ENCODE measurements at places on chromosomes 2 and 18. TPM values are rescaled to one million over a fixed set of nuclear protein-coding genes. Genes with fewer than 3 reads are reported as not detected.

- DNase-seq, result no peak
- no peak overlapping the region for H3K4me3 ChIP-seq
- no peaks in the 10 kb centered on the region for H3K36me3 ChIP-seq
- no peaks in the 10 kb centered on the region for H3K4me1 ChIP-seq
Observed at GRCh38 chr2:74130211-74130995, 17.3 kb downstream of the BOLA3 start.

The TTR gene
- not detected for total RNA-seq

GRCh38 chr18:31061945-31062344, 19.4 kb upstream of the DSC3 start:
- no peak overlapping the region for H3K4me3 ChIP-seq
- H3K27ac ChIP-seq, result no peak overlapping the region
- no peaks in the 10 kb centered on the region for H3K4me1 ChIP-seq
- no peaks in the 10 kb centered on the region for H3K36me3 ChIP-seq

The MATN3 gene
- 0.11 TPM for total RNA-seq

The DSG3 gene
- total RNA-seq, result not detected

The PRKAG3 gene
- 0.09 TPM for total RNA-seq

DNA sequence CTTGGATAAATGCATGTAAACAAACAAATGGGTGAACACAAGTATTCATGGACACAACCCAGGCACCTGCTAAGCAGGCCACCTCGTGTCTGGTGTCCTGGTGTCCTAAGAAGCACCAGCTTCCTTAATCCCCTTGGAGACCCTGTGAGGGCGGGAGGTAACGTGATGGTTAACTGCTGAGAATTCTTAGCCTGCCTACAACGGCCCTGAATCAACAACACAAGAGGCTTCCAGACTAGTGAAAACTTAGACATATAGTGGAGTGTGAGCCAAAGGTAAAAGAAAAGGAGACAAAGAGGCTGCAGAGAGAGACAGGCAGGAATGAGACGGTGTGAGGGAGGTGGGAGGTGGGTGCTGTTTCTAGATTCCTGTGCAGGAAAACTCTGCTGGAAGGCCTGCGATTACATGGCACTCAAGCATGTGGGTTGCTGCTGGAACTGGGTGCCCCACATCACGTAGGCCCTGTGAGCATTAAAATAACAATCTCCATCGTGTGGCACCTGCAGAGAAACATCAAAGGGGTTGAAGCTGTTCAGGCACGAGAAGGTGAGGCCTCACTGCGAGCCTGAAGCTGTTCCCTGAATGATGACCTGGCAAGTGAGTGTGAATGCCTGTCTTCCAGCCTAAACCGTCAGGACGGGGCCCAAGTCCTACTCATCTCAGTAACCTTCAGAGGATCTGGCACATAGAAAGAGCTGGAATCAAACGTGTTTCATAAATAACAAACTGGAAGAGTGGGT, 64.2 kb downstream of the RPL37A start:
- H3K4me3 ChIP-seq, result no peak overlapping the region
- no peaks in the 10 kb centered on the region for H3K4me1 ChIP-seq
- no peak for DNase-seq
- H3K27me3 ChIP-seq, result no peaks in the 10 kb centered on the region
- no peak overlapping the region for H3K27ac ChIP-seq

GRCh38 chr18:12694032-12694431, 8.5 kb downstream of the CEP76 start:
- peaks cover 85% of the 10 kb centered on the region for H3K36me3 ChIP-seq
- H3K27me3 ChIP-seq, result no peaks in the 10 kb centered on the region
- no peaks in the 10 kb centered on the region for H3K4me1 ChIP-seq

- H3K4me1 ChIP-seq, result peaks cover 21% of the 10 kb centered on the region
- DNase-seq, result no peak
- H3K36me3 ChIP-seq, result peaks cover 18% of the 10 kb centered on the region
Observed at GRCh38 chr2:237540223-237540775, 26.1 kb upstream of the PRLH start.

DNA sequence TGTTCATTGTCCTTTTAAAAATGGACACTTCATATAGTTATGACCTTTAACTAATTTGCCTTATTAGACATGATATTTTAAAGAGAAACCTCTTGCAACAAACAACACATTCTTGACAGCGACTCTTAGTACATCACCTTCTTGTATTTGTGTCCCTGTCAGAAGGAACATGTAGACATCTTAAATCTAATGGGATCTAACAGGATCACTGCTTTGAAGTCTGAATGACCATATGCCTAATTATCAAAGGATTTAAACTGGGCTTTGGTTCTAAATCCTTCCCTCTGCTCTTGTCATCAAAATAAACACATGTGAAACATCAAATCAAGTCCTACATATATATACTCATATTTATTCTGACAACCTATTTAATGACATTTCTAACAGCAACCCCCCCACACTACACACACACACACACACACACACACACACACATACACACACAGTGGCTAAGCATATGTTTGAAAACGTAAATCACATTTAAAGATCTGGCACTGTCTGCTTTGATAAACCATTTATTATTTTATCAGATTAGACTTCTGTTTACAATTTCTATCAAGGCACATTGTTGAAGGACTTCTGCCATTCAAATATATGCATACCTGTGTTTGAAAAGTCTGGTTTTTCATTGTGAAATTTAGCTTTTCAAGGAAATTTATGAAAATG, 4.2 kb downstream of the GALNT13 start:
- no peaks in the 10 kb centered on the region for H3K4me1 ChIP-seq
- H3K27me3 ChIP-seq, result peaks cover 34% of the 10 kb centered on the region
- H3K4me3 ChIP-seq, result no peak overlapping the region
- H3K27ac ChIP-seq, result no peak overlapping the region
- no peak for DNase-seq

GRCh38 chr2:215363461-215364156, 51.8 kb downstream of the ATIC start:
- H3K36me3 ChIP-seq, result peaks cover 45% of the 10 kb centered on the region
- H3K4me3 ChIP-seq, result no peak overlapping the region
- no peaks in the 10 kb centered on the region for H3K4me1 ChIP-seq
- no peak overlapping the region for H3K27ac ChIP-seq

The SERPINB2 gene
- not detected for total RNA-seq

The ABCG8 gene
- total RNA-seq, result not detected

The MYO1B gene
- total RNA-seq, result 19.4 TPM

GRCh38 chr2:204510709-204511420, 34.4 kb upstream of the PARD3B start:
- H3K4me1 ChIP-seq, result no peaks in the 10 kb centered on the region
- no peak overlapping the region for H3K27ac ChIP-seq
- H3K27me3 ChIP-seq, result no peaks in the 10 kb centered on the region
- DNase-seq, result no peak
- no peak overlapping the region for H3K4me3 ChIP-seq

- DNase-seq, result peak; percentile 23
- no peaks in the 10 kb centered on the region for H3K27me3 ChIP-seq
- no peaks in the 10 kb centered on the region for H3K36me3 ChIP-seq
- peak overlapping the region; percentile 95 for H3K4me3 ChIP-seq
- H3K4me1 ChIP-seq, result peaks cover 41% of the 10 kb centered on the region
Observed at GRCh38 chr2:200810252-200810997, 1.3 kb upstream of the BZW1 start.

The RGPD3 gene
- total RNA-seq, result not detected

The AQP12B gene
- total RNA-seq, result not detected

DNA sequence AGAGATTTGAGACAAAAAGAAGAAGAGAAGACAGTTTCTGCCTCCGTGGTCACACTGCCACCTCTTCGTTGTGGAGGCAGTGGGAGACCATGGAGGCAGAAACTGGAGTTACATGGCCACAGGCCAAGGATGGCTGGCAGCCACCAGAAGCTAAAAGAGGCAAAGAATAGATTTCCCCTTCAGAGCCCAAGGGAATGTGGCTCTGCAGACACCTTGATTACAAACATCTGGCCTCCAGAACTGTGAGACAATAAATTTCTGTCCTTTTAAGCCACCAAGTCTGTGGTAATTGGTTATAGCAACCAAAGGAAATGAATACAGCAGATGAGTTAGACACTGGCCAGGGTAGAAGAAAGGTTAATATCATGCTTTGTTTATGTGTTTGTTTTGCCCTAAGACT, 420.4 kb upstream of the LYPD1 start:
- H3K4me1 ChIP-seq, result no peaks in the 10 kb centered on the region
- no peaks in the 10 kb centered on the region for H3K36me3 ChIP-seq

- H3K27ac ChIP-seq, result no peak overlapping the region
- H3K27me3 ChIP-seq, result no peaks in the 10 kb centered on the region
- DNase-seq, result no peak
- no peaks in the 10 kb centered on the region for H3K36me3 ChIP-seq
Observed at GRCh38 chr2:24354957-24355356, 5.4 kb downstream of the ITSN2 start.

The SNRPD1 gene
- 13.8 TPM for total RNA-seq

GRCh38 chr2:219252900-219253752, at the start of gene TUBA4B:
Gene TUBA4B (plus strand): TSS chr2:219253243. CDS start chr2:219253408, 165 bp downstream.
- H3K4me3 ChIP-seq, result peak within 1 kb of the TSS; percentile 88
- peak within 1 kb of the TSS; percentile 91 for H3K27ac ChIP-seq
- H3K4me1 ChIP-seq, result peaks cover 57% of the 10 kb centered on the region
- no peaks in the 10 kb centered on the region for H3K36me3 ChIP-seq
- no peaks in the 10 kb centered on the region for H3K27me3 ChIP-seq
- DNase-seq, result peak; percentile 44

- no peak overlapping the region for H3K27ac ChIP-seq
- no peak for DNase-seq
- no peaks in the 10 kb centered on the region for H3K36me3 ChIP-seq
- H3K27me3 ChIP-seq, result no peaks in the 10 kb centered on the region
- H3K4me3 ChIP-seq, result no peak overlapping the region
Observed at GRCh38 chr2:96175951-96176350, 30.7 kb upstream of the DUSP2 start.

The UBR3 gene
- 108 TPM for total RNA-seq

The GPR45 gene
- total RNA-seq, result not detected

GRCh38 chr2:201313362-201313761, 43.8 kb downstream of the FLACC1 start:
- DNase-seq, result no peak
- H3K27me3 ChIP-seq, result no peaks in the 10 kb centered on the region
- H3K4me1 ChIP-seq, result no peaks in the 10 kb centered on the region
- no peak overlapping the region for H3K27ac ChIP-seq

The IL1RN gene
- 0.89 TPM for total RNA-seq

DNA sequence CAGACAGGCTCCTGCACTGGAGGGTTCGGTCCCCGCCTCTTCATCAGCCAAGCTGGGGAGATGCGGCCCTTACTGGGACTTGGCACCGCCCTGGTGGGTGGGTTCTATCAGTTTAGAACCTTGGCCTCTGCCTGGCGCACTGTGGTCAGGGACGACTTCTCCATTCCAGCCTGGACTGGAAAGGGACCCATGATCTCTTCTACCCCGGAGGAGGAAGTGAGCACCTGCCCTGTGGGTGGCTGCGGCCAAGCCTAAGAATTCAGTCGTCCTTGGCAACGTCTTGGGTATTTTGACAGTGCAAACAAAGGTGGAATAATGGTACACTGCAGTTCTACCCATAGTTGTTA, 106.9 kb upstream of the CD302 start:
- peaks cover 6% of the 10 kb centered on the region for H3K27me3 ChIP-seq
- DNase-seq, result peak; percentile 9
- H3K27ac ChIP-seq, result no peak overlapping the region
- H3K4me3 ChIP-seq, result no peak overlapping the region
- no peaks in the 10 kb centered on the region for H3K36me3 ChIP-seq

GRCh38 chr2:118348380-118349034, 260.2 kb downstream of the INSIG2 start:
- H3K27ac ChIP-seq, result no peak overlapping the region
- H3K27me3 ChIP-seq, result peaks cover 3% of the 10 kb centered on the region
- H3K36me3 ChIP-seq, result no peaks in the 10 kb centered on the region
- H3K4me1 ChIP-seq, result no peaks in the 10 kb centered on the region
- no peak for DNase-seq

The PLGLB1 gene
- 2.8 TPM for total RNA-seq

GRCh38 chr2:148130581-148130980, 109.7 kb downstream of the MBD5 start:
- no peaks in the 10 kb centered on the region for H3K27me3 ChIP-seq
- no peak for DNase-seq
- no peak overlapping the region for H3K4me3 ChIP-seq
- no peaks in the 10 kb centered on the region for H3K36me3 ChIP-seq
- peaks cover 8% of the 10 kb centered on the region for H3K4me1 ChIP-seq
- no peak overlapping the region for H3K27ac ChIP-seq

The SLC8A1 gene
- 1,351 TPM for total RNA-seq

- no peak overlapping the region for H3K4me3 ChIP-seq
- H3K27me3 ChIP-seq, result no peaks in the 10 kb centered on the region
- no peak overlapping the region for H3K27ac ChIP-seq
- no peaks in the 10 kb centered on the region for H3K4me1 ChIP-seq
- H3K36me3 ChIP-seq, result no peaks in the 10 kb centered on the region
Observed at GRCh38 chr18:9663377-9663776, 44.7 kb upstream of the RAB31 start.

DNA sequence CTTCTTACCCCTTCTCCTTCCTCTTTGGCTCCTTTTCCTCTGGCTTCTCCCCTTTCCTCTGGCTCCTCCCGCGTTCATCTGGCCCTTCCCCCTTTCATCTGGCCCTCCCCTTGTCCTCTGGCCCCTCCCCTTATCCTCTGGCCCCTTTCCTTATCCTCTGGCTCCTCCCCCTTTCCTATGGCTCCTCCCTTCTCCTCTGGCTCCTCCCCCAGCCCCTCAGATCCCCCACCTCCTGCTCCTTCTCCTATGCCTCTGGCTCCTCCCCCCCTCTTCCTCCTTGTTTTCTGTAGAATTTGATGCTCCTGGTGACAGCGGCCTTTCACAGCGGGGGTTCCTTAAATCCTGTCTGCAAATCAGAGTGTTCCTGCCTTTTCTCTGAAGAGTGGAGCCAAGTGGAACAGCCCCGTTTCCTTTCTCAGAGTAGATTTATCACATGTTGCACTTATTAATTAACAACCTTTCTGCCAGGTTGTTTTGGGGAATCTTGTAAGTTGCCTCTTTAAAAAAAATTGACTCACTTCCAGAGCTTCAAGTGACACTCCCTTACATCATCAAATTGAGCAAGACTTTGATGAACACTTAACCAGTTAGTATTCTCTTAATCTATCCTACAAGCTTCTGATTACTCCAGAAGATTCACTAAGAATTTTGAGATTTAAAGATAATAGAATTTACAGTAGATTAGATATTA, 27.9 kb downstream of the FABP1 start:
- H3K36me3 ChIP-seq, result no peaks in the 10 kb centered on the region
- DNase-seq, result no peak
- no peak overlapping the region for H3K4me3 ChIP-seq
- H3K27me3 ChIP-seq, result no peaks in the 10 kb centered on the region

The KCNE4 gene
- total RNA-seq, result 4.4 TPM

GRCh38 chr2:88669482-88670214, 21.8 kb upstream of the RPIA start:
- no peaks in the 10 kb centered on the region for H3K27me3 ChIP-seq
- no peaks in the 10 kb centered on the region for H3K4me1 ChIP-seq
- DNase-seq, result no peak
- no peak overlapping the region for H3K27ac ChIP-seq
- no peaks in the 10 kb centered on the region for H3K36me3 ChIP-seq
- H3K4me3 ChIP-seq, result no peak overlapping the region
